HT1080 (cell line): ENCODE measurements at places on chromosomes 7 and 10. TPM values are rescaled to one million over a fixed set of nuclear protein-coding genes. Genes with fewer than 3 reads are reported as not detected.

PTPN20 gene
- not detected in 2 replicates for total RNA-seq

ADAM12 gene
- total RNA-seq, result 0.50 and 1.7 TPM in 2 replicates

CPED1 gene
- 13.1 and 18.1 TPM in 2 replicates for total RNA-seq

EBF3 gene
- total RNA-seq, result not detected in 2 replicates

NAPEPLD gene
- total RNA-seq, result 3.6 and 5.0 TPM in 2 replicates

EPDR1 gene
- 44.0 and 48.6 TPM in 2 replicates for total RNA-seq

RSPH10B2 gene
- total RNA-seq, result not detected in 2 replicates

HMX3 gene
- total RNA-seq, result not detected in 2 replicates

MYL10 gene
- not detected in 2 replicates for total RNA-seq

- peak; percentile 62 for DNase-seq
These were observed 571.1 kb downstream of the IPMK start for GRCh38 chr10:57696641-57697040.

DNA sequence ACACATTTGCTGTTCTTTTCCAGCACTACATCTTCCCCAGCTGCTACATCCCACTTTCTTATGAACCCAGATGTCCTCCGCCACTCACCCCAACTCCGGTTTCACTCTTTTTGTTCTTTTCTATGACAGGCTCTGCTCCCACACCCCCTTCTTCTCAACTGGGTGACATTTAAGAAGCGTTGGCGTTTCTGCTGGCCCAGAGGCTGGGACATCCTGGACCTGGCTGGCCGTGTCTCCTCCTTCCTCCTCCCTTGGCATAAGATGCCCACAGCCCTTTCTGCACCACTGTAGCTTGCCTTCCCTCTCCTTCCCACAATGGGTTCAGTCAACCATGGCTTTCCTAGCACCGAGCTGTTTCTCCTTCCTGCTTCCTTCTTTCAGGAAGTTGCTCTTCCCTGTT, 9.4 kb upstream of the CALML5 start:
- DNase-seq, result no peak

DNA sequence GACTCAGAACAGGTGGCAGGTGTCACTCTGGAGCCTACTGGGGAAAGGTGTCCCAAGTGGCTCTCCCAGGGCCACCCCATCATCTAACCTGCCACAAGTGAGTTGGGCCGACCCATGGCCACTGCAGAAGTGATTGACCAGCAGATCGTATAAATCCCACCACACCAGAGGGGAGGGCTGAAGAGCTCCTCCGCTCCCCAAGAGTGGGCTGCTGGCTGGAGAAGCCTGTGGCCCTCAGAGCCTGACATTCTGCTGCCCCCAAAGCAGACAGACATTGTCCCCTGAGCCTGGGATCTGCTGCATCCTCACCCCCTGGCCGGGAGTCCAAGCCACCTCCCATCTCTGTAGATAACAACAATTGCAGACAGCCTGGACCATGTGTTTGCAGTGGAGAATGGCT, 36.7 kb downstream of the ANXA8 start:
- DNase-seq, result no peak

GRCh38 chr7:65722361-65722792, 150.5 kb upstream of the VKORC1L1 start:
- DNase-seq, result no peak

- DNase-seq, result peak; percentile 31
These were observed 129.6 kb downstream of the BICC1 start for GRCh38 chr10:58642283-58642682.

DNA sequence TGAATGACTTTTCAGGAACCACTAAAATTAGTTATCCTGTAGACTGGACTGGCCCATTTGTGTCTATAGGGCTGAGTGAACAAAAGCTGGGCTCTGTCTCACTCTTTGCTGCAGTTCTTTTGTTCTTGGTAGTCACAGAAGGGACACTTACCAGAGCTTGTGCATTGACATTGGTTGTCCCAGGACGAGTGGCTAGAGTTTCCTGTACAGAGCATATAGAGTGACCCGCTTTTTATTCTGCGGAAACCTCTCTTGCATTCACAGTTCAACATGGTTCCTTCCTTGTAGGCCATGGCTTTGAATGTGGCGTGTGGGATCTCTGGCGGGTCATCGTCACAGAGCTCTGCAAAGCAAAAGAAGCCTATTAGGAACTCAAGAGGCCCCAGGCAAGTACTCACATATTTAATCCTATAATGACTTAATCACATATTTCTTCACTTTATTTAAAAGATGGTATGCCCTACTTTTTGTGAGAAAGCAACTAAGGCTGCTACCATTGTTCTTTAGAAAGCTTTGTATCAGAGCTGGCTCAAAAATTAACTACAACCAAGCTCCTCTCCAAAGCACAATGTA, 36.4 kb downstream of the IL2RA start:
- no peak for DNase-seq

- DNase-seq, result peak; percentile 13
These were observed 85.7 kb downstream of the PARP12 start for GRCh38 chr7:139976838-139977656.

GRCh38 chr10:101223274-101224059, 5.8 kb downstream of the LBX1 start:
- DNase-seq, result no peak

DNA sequence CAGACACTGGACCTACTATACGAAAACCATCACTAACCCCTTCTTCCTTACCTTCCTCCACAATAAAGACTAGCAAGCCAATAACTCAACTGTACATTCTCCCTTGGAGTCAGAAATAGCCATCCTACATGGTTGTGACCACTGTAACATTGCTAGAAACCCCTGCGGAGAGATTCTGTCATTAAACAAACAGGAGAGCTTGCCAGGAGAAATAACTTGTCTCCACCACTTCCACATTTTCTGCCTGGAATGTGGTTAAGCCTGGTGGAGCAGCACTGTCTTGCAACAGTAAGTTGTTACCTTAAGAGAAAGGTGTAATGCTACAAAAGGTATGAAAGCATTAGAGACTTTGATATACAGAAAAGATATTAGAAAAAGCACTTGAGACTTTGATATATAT, 45.8 kb downstream of the THSD7A start:
- peak; percentile 71 for DNase-seq

GRCh38 chr10:133132473-133133291, 27.3 kb upstream of the KNDC1 start:
- DNase-seq, result no peak

DNA sequence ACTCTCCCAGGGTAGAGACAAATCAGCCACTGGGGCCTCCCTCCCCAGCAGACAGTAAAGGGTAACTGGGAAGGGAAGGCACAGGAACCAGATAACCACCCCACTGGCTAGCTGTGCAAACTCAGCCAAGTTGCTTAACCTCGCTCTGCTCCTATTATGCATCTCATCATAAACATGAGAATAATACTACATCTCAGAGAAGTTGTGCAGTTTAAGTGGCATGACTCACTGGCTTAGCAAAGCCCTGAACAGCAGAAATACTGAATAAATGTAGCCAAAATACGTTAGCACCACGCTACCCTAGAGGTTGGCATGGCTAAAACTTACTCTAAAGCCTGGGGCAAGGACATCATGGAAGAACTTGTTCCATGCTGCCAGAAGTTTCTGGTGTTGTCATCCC, 128.1 kb upstream of the ANK3 start:
- no peak for DNase-seq

DNA sequence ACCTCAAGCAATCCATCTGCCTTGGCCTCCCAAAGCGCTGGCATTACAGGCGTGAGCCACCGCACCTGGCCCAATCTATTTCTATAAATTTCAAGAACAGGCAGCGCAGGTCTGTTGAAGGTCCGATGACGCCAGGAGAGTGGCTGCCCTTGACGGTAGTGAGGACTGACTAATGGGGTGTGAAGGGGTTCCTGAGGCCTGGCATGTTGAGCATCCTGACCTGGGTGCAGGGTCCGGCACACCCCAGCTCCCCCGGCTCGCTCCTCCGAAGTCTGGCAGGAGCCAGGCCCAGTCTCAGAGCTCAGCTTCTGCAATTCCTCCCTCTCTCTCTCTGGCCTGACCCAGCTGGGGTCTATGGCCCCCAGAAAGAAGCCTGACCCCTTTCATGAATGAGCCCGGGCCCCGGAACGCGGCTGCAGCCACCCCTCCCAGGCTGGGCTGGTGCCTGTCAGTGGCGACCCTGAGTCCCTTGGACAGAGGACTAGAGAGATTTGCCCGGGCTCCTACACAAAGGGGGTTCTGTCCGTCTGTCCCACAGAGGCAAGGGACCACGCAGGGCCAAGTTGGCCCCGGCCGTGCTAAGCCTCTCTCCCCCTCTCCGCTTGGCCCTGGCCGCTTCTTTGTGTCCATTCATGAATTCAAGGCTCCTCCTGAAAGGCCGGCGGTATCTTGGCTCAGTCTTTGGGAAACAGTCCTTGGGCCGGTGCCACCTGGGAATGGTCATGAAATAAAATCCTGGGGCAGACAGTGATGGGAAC, 18.8 kb downstream of the MMD2 start:
- DNase-seq, result no peak

DNA sequence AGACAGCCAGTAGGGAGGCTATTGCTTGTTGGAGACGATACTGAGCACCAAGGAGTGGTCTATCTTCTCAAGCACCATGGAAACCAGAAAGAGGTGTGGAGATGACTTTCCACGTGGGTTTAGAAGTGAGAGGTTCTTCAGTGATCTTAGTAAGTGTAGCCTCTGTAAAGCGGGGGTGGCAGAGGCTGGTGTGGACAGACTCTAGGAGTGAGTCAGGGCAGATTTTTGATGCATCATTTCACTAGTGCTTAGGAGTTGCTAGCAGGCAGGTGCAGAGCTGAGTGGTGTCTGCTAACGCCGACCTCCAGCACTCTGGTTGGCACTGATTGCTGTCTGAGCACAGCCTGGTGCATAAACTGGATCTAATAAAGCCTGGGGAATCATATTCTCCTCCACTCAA, 78.4 kb upstream of the ADO start:
- no peak for DNase-seq

DNA sequence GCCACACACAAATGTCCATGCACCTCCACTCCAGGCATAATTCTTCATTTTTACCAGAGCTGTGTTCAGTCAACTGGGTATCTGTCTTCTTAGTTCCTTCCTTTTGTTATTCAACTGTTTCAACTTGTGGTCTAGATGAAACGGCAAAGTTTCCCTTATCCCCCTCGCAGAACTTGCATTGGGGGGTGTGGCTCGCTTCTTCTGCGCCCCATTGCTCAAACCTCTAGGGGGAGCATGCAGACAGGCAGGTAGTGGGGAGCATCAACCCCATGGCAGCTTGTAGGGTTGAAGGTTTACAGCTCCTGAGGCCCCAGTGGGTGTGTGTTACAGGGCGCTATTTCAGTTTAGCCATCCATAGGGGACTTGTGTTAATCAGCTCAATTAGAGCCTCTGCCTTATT, 38.3 kb upstream of the COBL start:
- no peak for DNase-seq

DNA sequence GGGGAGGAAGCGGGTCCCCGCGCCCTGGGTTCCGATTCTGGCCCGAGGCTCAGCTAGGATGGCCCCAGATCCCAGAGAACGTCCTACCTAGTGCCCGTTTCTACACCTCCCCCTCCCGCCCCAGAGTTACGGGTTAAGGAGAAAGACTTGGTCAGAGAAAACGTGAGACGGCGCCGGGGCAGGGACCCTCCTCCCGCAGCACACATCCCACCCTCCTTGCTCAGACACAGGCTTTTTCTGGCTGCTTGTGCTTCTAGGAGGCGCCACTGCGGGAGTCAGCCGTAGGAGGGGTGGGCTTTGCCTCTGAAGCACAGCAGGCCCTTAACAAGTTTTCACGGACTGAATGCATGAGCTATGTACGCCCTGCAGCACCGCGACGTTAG, 104.9 kb upstream of the LEP start:
- no peak for DNase-seq

DNA sequence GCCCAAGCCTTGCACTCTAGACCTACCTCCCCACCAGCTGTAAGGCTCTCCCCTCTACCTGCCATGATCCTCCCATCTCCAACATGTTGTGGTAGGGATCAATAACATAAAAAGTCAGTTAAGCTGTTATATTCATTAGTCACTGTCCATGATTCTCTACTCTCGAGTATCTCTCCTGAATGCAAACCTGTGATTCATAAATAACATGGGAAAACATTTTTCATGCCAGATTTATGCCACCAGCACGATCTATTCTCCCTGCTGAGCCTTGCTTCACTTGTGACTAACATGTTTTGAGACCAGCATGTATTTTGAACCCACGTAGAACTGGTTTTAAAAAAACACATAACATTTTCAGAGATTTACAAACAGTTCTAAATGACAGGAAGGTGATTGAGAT, 30.3 kb downstream of the TMEM168 start:
- no peak for DNase-seq
